Hippocampal formation (tissue), 2 donors: ENCODE measurements at places on chromosomes 7 and 10.

DNA sequence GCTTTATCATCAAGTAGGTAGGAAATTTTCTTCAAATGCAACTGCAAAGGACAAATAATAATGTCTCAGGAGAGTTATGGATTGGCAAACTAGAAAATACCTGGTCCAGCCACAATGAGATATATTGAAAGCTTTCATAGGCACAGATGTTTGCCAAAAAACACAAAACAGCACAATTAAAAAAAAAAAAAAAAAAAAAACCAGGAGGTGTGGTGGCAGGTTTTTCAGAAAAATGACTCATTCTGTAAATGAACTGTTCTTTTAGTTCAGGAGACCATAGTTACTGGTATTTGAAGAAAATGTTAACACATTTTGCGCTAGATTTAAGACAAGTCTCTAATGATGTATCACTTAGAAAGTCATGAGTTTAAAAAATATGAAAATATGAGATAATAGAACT lies 55.0 kb upstream of the JCAD start:
- DNase-seq = no peak

DNA sequence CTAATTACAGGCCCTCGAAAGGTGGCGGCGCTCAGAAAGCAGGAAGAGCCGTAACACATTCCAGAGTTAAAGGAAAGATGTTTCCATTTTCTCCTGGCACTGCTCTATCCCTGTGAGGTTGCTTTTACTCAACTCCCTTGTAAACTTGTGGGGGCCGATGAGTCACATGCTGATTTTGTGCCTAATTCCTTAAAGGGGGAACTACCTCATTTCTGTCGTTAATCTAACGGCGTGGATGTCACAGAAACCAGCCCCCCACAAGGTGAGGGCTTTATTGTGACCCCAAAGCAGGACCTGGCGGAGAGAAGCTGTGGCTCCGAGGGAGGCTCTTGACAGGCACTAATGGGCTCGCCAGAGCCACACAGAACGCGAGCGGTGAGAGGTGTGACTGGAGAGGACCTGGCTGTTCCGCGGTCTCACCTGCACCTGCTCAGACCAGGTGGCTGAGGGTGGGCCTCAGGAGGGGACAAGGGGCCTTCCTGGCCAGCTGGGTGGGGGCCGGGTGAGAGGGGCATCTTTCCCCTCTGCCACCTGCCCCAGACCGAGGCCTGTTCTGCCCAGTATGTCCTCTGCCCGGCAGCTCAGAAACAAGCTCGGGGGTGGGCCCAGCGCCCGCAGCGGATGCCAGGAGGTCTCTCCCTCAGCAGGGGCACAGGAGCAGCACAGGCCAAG lies 50.9 kb downstream of the CALML3 start:
- peak; percentile 1 for DNase-seq

- no peak for DNase-seq
Observed at GRCh38 chr7:122764902-122765301, 62.2 kb upstream of the RNF148 start.

GRCh38 chr10:20085115-20085514 lies 268.9 kb downstream of the PLXDC2 start:
- DNase-seq = no peak
